ENCODE measurements at places on chromosomes 7 and 10.

DNA sequence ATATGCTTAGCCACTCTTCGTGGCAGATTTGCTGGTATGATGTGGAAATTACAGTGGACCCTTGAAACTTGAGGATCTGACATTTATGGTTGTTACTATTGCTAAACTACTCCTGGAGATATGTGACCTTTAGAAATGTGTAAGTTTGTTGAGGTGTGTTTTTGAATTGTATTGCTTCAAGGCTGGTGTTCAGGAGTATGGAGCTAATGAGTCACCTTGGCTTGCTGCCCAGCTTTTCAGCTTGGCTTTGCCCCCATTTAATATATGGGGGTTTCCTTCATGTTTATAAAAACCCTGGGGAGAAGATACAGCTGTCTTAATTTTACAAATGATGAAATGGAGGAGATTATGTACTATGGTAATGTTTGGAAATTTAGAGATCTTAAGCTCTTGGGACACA is 11.6 kb downstream of the HBP1 start:
- no peak for DNase-seq

GRCh38 chr7:4883033-4883371 is 514 bp downstream of the RADIL start:
- no peak for DNase-seq

DNA sequence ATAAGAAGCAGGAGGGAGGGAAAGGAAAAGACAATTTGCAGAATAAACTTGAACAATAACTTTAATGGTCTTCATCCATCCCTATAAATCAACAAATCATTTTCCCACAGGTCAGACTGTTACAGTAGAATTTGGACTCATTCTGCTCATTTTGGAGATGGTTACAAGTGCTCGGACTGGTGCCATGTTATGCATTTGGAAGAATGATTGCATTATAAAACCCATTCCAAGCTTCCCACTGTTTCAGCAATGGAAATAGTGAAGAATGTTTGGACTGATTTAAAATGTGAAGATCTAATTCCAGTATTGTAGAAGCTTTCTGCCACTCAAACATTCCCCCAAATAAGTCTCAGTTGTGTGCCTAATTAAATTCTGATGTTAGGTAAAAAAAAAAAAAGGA is 99.7 kb upstream of the ZEB1 start:
- no peak for DNase-seq

- no peak for DNase-seq
Observed at GRCh38 chr10:129707406-129708388, 240.7 kb downstream of the MGMT start.

DNA sequence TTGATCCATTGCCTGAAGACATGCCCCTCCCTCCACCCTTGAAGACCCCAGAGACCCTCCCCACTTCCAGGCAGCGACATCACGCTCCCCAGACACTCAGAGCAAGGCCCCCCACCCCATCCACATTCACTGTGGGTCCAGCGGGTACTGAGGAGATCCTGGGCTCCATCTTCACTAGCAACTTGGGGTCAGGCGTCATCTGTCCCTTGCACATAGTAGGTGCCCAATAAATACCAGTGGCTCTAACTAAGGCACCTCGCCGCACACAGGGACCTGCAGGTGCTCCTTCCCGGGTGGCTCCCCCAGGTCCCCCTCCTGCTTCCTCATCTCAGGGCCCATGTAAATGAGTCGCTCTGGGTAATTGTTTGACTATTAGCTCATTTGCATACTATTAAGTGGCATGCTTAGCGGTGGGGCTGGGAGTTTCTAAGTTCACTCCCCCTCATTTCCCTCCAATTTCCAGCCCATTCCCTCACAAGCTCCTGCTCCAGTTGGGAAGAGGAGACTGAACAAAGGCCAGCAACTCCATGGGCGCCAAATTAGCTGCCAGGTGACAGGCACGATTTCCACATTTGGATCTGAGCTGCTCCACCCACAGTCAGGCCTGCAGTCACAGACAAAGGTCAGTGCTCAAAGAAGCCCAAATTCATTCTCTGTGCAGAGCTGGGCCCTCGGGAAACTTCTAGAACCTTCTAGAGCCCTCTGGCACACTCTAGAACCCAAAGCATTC is 29.7 kb downstream of the EBF3 start:
- DNase-seq, result no peak

- DNase-seq, result no peak
Observed at GRCh38 chr7:149598721-149599308, 101.2 kb upstream of the ZNF746 start.

GRCh38 chr10:78663721-78664120 is 405.0 kb upstream of the ZMIZ1 start:
- no peak for DNase-seq

- DNase-seq, result no peak
Observed at GRCh38 chr7:79227044-79227443, 226.4 kb downstream of the MAGI2 start.

DNA sequence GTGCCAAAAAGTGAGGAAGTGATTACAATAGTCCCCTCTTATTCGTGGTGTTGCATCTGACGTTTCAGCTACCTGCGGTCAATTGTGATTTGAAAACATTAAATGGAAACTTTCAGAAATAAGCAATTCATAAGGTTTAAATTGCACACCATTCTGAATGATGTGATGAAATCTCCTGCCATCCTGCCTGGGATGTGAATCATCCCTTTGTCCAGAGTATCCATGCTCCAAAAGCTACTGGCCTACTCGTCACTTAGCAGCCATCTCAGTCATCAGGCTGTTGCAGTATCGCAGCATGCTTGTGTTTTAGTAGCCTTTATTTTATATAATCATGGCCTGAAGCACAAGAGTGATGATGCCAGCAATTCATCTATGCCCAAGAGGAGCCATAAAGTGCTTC is 97.7 kb upstream of the CDCA7L start:
- no peak for DNase-seq

DNA sequence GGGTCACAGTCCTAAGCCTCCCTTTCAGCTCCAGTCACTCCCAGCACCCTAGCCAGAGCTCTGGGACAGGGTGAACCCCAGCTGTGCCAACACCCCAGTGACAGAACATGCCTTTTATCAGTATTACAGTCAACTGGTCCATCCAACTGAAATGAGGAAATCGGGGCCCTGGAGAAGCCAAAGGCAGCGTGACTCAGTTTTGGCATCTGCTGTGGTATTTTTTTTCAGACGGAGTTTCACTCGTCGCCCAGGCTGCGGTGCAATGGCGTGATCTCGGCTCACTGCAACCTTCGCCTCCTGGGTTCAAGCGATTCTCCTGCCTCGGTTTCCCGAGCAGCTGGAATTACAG is 3.4 kb upstream of the CLDN15 start:
- no peak for DNase-seq

GRCh38 chr10:16891375-16892313 is 74.4 kb upstream of the RSU1 start:
- no peak for DNase-seq

GRCh38 chr10:127435246-127435645 is 113.9 kb upstream of the NPS start:
- no peak for DNase-seq

- DNase-seq, result no peak
Observed at GRCh38 chr7:98978672-98979071, 100.3 kb downstream of the TRRAP start.

- DNase-seq, result no peak
Observed at GRCh38 chr7:6367701-6368211, 80.0 kb downstream of the DAGLB start.

DNA sequence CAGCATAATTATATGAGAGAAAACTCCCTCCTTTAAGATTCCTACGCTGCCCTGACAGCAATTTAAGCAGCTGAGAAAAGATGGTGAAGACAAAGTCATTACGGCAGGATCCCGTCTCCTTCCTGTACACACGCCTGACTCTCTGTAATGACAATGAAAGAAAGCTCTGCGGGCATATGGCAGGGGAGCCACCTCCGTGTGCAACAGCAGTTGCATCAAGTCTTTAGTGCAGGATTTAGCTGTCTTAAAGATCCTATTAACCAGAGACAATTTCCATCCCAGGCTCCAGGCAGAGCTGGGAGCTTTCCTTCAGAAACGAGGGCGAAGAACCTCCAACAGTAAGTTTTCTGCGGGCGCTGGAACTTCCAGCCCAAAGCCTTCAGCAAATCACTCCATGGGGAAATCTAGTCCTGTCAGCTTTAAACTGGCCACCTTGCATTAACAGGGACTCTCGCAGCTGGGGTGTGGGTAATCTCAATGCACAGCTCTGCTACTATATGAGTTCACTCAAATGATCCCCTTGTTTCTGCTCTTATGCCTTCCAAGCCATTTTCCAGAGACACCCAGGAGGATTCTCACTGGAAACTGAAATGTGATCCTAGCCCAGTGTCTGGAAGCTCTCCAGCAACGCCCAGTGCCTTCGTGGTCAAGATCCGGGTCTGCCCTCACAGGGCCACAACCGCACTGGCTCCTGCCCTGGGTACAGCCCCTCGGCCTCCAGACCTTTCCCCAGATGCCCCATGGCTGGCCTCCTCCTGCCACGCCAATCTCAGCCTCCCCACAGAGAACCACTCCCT is 74.9 kb downstream of the CTBP2 start:
- no peak for DNase-seq

GRCh38 chr7:156832195-156832877 is 60.6 kb downstream of the LMBR1 start:
- no peak for DNase-seq

GRCh38 chr7:87479951-87480350 is 4.5 kb upstream of the ABCB4 start:
- DNase-seq, result no peak

GRCh38 chr7:3117488-3118231 is 74.0 kb upstream of the CARD11 start:
- DNase-seq, result no peak

GRCh38 chr10:84818961-84819360 is 490.6 kb downstream of the CCSER2 start:
- no peak for DNase-seq

DNA sequence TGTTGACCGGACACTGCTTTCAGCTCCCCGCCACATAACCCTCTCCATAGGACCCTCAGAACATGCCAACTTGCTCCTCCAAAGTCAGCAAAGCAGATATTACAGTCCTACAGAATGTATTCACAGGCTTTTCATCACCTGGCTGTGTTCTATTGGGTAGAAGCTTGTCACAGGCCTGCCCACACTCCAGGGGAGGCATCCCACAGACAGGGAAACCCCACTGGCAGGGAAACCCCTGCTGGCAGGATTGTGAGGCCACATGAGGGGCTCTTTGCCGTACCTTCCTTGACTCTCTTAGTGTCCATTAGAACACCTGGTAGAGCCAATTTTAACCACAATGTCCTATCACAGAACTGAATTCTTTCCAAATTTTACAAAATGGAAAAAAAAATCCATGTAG is 344.2 kb upstream of the MGMT start:
- no peak for DNase-seq

- no peak for DNase-seq
Observed at GRCh38 chr10:127736222-127736914, 617 bp upstream of the FOXI2 start.

GRCh38 chr7:129332254-129333035 is 101.8 kb upstream of the STRIP2 start:
- DNase-seq, result no peak

- DNase-seq, result no peak
Observed at GRCh38 chr7:117118579-117119180, 165.4 kb downstream of the ST7 start.

GRCh38 chr10:47261121-47261520 is 38.9 kb upstream of the GDF10 start:
- DNase-seq, result no peak

DNA sequence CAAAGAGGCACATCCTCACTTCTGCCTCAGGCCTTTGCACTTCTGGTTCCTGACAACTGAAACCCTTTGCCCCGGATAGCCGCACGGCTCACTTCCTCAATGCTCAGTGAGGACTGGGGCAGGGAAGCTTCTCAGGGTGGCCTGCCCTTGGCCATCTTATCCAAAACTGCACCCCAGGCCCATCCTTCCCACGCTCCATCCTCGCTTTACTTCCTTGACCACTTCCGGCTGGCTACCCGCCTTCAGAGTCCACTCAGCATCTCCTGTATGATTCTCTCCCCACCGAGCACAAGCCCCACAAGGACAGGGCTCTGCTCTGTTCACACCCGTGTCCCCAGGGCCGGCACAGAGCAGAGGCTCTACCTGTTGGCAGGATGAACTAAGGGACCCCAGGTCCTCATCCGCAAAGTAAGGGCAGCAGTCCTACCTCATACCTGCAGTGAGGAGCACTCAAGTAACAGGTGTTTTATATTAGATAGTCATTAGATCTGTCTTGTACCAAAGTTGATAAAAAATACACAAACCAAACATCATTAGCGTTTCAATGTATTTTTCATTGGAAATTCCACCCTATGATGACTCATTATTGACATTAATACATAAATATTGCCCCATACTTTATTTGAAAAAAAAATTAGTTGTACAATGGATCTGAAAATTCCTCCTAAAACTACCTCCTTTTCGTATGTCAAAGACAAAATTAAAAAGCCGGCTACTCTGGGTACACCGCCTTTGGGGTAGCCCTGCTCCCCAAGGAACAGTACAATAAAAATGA is 35.0 kb downstream of the GNA12 start:
- DNase-seq, result no peak

GRCh38 chr7:156497776-156498509 is 142.6 kb upstream of the RNF32 start:
- no peak for DNase-seq

DNA sequence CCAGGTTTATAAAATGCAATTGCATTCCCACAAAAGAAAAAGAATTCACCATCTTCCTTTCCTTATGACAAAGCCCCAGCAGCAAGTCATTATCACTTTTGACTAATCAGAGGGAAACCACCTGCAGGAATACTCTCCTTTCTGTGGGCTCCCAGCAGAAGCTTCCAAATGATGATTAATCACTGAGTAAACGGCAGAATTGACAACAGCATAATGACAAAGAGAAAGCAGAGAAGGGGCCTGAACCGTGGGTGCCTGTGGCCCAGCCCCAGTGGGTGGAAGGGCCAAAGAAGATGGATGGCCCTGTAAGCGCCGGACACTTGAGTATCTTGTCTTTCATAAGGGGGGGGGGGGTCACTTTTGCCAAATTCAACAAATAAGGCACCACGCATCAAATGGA is 152.4 kb upstream of the NRBF2 start:
- DNase-seq, result no peak

DNA sequence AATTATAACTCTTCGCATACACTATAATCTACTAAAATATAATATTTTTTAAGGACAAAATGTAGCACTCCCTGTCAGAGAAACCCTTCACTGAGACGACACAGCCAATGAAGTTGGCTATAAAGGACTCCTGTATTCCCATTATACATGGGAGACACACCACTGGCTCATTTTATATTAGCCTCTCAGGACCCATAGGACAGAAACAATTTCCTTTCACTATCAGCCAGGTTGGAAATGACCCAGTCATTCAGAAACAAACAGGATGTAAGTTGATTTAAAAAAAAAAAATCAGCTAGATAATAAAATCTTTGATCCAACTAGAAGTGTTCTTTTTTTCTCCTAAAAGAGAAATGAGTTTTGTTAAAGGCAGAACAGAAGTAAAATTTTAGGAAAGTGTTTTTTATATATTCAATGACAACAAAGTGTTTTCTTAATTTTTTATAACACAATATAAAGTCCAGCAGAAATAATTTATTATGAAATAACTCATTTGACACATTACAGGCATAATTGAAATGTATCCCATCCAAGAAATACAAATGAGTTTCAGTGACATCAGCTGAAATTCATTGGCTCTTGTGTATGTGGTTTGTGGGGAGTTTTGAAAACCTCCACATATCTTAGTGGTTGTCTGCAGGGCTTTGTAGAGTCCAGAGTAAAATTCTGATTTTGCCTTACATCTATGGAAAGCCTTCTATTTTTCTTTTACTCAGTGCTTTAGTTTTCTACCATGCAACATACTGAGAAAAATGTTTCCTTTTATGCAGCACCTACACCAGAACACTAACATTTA is 64.1 kb downstream of the CTTNBP2 start:
- DNase-seq, result no peak
